ENCODE measurements at places on chromosomes 2 and 18.

- no peak for DNase-seq
Observed at GRCh38 chr18:44712025-44712424, 31.3 kb downstream of the SETBP1 start.

DNA sequence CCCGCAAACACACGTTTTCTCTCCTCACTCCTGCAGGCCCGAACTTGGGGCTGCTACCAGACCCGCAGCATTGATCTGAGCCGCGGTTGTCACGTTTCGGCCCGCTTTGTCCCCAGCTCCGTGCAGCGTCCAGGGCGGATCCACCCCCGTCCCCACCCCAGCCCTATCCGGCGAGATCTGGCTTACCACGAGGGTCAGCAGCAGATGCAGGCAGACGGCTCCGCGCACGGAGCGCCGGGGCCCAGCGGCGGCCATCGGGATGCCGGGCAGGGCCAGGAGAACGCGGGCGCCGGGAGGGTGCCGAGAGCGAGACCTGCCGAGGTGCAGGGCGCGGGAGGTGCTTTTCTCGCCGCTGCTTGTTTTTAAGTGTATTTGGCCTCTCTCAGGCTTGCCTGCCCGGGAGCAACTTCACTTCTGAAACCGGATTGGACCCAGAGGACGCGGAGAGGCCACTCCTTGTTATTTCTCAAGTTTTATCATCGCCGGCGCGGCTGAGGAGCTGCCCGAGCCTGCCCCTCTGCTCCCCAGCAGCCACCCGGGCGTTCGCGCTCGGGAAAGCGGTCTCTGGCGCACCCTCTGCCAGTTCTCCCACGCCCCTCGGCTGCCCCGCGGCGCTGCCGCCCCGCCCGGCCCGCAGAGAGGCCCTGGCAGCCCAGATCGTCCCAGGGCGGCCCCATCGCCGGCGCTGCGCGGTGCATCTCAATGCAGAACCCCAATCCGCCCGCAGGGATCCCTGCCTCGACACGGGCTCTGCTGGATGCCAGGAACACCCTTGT is at the start of gene DSC3:
TSS of gene DSC3 (minus strand) at position 337 of the 776 bp plus-strand sequence. CDS start at position 255, 82 bp downstream.
- DNase-seq = no peak

GRCh38 chr2:693606-694005 is 16.4 kb upstream of the TMEM18 start:
- DNase-seq = no peak

GRCh38 chr2:231720987-231721966 is 13.0 kb downstream of the PTMA start:
- DNase-seq = no peak

- DNase-seq = no peak
Observed at GRCh38 chr2:202609381-202610145, 25.2 kb upstream of the FAM117B start.

- DNase-seq = no peak
Observed at GRCh38 chr2:137023205-137023604, 257.9 kb downstream of the THSD7B start.

DNA sequence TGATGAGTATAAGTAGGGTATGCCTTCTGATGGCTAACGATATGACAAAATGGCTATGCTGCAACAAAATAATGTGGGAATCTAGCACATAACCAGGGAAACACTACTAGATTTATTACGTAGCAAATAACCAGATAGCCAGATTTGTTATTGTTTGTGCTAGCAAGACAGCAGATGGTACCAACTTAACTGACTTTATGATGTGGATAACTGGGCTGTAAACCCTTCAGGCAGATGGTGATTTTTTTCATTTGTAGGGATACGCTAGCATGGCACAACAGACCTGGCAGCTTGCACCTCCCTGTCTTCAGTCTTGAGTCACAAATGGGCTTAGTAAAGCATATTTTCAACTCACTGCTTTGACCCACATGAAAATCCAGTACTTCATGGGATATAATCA is 48.7 kb downstream of the PRELID3A start:
- DNase-seq = no peak

- DNase-seq = no peak
Observed at GRCh38 chr2:84799772-84800171, 81.1 kb downstream of the TRABD2A start.

GRCh38 chr2:163255086-163255485 is 416.5 kb upstream of the KCNH7 start:
- DNase-seq = no peak

DNA sequence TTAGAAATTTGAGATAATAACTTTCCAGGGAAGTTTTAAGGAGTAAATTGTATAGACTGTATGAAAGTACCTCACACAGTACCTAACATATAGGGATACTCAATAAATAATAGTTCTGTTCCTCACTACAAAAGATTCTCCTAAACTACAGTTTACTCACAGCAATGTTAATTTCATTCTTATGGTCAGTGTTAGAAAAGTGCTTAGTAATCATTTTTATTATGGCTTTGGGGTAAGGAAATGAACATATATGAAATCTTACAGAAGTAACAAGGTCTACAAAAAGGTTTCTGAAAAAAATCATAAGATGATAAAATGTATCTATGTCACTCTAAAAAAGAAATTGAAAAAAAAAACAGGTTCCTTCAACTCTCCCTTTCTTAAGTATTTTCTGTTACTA is 67.2 kb downstream of the IKZF2 start:
- no peak for DNase-seq

DNA sequence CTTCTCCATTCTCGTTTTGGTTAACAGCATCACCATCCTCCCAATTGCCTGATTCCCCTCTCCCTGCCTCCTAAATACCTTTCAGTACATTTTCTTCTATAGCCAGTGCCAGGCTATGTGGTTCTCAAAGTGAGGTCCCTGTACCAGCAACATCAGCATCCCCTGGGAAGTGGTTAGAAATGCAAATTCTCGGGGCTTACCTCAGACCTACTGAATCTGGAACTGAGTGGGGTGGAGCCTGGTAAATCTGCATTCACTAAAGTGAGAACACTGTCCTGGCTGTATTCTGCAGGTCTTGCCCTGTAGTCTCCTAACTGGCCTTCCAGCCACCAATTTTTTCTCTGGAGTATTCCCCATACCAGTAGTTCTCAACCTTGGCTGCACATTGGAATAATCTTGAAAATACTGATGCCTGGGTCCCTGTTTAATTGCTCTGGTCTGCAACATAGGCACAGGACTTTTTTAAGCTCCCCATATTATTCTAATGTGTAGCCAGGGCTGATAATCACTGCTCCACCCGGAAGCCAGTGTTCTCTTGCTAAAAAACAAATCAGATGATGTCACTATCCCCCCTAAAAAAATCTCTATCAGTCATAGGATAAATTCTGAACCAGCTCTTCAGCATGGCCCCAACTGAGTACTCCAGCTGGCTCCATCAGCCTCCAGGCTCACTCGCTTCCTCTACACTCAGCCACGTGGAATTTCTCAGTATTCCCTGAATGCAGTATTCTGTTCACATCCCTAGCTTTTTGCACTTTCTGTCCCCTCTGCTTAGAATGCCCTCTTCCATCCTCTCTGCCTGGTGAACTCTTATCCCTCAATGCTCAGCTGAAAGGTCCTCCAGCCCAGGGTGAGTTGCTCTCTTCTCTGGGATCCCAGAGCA is 98.4 kb downstream of the CDK15 start:
- no peak for DNase-seq

DNA sequence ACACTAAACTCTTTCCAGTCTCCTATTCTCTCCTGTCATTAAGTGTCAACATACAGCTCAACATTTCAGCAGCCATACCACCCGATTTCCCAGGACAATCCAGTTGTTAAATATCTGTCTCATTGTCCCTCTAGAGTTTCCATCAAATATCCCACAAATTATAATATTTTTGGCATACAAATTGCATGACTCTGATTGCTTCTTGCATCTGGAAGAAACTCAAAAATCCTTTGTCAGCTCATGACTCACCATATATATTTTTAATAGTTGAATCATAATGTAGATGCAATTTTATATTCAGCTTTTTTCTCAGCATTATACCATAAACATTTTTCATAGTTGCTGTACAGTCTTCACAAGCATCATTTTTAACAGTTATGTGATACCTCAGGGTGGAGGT is 7.2 kb downstream of the SLC30A3 start:
- DNase-seq = no peak
